HCT116 (cell line): ENCODE measurements at places on chromosomes 16 and 17. TPM values are rescaled to one million over a fixed set of nuclear protein-coding genes. Genes with fewer than 3 reads are reported as not detected.

GRCh38 chr16:48295488-48296281 lies 48.3 kb upstream of the ABCC11 start:
- no peak overlapping the region for H3K4me3 ChIP-seq
- DNase-seq: peak; percentile 12
- 0 out of 2 replicates have a peak, but pooled peaks cover 2% of the 10 kb centered on the region for H3K36me3 ChIP-seq
- no peak overlapping the region for H3K27ac ChIP-seq

DNA sequence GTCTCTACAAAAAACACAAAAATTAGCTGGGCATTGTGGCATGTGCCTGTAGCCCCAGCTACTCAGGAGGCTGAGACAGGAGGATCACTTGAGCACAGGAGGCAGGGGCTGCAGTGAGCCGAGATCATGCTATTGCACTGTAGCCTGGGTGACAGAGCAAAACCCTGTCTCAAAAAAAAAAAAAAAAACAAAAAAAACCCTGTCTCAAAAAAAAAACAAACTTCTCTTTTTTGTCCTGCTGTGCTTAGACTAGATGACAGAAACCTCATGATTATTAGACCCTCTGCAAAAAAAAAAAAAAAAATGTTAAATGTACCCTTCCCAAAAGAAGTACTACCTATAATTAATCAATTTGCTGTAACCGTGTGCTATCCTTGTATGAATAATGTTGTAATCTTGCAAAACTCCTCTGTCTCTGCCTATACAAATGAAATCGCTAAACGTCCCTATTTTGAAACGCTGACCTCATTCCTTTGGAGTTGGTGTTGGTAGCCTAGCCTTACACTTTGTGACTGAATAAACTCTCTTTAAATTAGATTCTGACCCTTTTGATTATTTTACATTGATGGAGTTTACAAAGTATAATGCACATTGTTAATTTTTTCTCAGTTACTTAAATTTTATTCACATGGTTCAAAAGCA lies 13.6 kb upstream of the DHRS7B start:
- H3K36me3 ChIP-seq: no peaks in the 10 kb centered on the region
- DNase-seq: no peak
- H3K4me1 ChIP-seq: no peaks in the 10 kb centered on the region
- H3K4me3 ChIP-seq: no peak overlapping the region
- no peaks in the 10 kb centered on the region for H3K27me3 ChIP-seq

DNA sequence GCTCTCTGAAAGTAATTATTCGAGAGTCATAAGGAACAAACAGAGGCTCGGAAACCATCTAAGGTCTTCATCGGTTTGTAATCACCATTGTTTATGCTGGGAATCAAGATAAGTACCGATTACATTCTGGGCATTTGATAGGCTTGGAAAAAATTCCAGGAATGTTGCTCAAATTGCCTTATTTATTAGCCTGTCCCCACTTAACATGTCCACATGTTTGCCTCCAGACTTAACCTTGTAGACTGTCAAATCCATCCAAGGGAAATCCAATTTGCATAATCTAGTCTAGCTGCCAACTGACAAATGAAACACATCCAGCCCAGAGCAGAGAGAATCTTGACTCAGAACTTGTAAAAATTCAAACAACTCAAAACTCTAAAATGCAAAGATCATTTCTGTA lies 51.3 kb upstream of the TMC5 start:
- no peaks in the 10 kb centered on the region for H3K27me3 ChIP-seq
- no peak for DNase-seq
- H3K4me1 ChIP-seq: no peaks in the 10 kb centered on the region
- H3K27ac ChIP-seq: no peak overlapping the region
- no peaks in the 10 kb centered on the region for H3K36me3 ChIP-seq

ATPAF2 gene
- 46.1 TPM for total RNA-seq

ITGAL gene
- total RNA-seq: 1.4 TPM

- peak overlapping the region; percentile 99 for H3K27ac ChIP-seq
- peaks cover 41% of the 10 kb centered on the region for H3K4me1 ChIP-seq
- peak overlapping the region; percentile 71 for H3K4me3 ChIP-seq
- no peaks in the 10 kb centered on the region for H3K27me3 ChIP-seq
Measured at GRCh38 chr17:75783069-75783783, 1.4 kb upstream of the UNK start.
